Stimulated activated CD8-positive, alpha-beta memory T cell treated with anti-CD3 and anti-CD28 coated beads, Interleukin-15, amount 100 ng/mL, for 1 hour (primary cell): ENCODE measurements at places on chromosomes 5 and 9.

- no peak for DNase-seq
Measured at GRCh38 chr5:9165546-9165945, 380.3 kb downstream of the SEMA5A start.

DNA sequence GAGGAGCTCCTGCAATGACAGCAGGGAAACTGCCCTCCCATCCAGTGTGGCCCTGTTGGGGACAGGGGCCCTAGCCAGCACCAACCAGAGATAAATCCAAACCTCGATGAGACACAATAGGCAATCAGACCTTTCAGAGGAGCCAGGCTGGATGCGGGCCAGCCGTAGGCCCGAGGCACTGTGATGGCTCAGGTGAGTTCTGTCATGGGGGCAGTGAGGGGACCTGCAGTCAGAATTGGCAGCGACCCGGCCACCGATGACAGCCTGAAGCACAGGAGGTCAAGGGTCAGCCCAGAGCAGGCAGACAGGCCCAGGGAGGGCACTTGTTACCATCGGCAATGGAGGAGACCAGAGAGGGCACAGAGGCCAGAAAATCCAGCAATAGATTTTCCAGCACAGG is 90.8 kb downstream of the FRMD3 start:
- DNase-seq, result no peak

- DNase-seq, result no peak
Measured at GRCh38 chr9:84513979-84514378, 155.6 kb upstream of the NTRK2 start.

DNA sequence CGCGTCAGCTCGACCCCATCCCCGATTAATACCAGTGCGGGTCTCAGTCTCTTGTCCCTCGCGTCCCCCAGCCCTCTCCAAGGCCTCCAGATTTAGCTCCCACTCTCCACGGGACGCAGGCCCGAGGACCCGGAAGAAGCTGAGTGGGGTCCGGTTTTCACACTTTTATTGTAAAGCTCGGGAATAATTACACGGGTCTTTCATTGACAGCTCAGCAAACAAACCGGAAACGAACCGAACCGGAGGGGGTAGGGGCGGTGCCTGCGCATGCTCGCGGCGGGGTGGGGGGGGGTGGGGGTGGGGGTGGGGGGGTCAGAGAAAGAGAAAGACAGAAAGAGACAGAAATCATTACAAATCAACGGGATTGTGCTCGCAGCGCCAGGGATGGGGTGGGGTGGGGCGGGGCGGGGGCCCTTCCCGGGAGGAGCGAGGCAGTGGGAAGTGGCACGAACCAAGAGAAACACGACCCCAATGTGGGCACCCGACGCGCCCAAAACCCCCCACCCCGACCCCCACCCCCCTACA is 27.9 kb downstream of the PCDH1 start:
- no peak for DNase-seq

DNA sequence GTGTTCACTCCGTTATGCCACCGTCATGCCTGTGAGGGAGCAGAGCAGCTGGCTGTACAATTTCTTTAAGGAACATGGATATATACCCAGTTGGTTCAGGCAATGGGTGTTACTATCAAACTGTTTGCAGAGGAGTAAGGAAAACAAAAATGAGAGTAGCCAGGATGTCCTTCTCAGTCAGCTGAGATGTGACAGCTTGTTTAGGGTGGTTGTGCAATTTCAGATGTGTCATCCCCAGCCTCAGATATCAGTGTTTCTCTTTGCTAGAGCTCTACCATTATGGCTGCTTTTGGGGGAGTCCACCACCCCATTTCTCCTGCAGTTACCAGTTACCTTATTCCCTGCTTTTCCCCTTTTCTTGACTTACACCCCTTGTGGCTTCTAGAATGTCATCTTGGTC is 135.2 kb upstream of the SLC24A2 start:
- DNase-seq, result no peak

DNA sequence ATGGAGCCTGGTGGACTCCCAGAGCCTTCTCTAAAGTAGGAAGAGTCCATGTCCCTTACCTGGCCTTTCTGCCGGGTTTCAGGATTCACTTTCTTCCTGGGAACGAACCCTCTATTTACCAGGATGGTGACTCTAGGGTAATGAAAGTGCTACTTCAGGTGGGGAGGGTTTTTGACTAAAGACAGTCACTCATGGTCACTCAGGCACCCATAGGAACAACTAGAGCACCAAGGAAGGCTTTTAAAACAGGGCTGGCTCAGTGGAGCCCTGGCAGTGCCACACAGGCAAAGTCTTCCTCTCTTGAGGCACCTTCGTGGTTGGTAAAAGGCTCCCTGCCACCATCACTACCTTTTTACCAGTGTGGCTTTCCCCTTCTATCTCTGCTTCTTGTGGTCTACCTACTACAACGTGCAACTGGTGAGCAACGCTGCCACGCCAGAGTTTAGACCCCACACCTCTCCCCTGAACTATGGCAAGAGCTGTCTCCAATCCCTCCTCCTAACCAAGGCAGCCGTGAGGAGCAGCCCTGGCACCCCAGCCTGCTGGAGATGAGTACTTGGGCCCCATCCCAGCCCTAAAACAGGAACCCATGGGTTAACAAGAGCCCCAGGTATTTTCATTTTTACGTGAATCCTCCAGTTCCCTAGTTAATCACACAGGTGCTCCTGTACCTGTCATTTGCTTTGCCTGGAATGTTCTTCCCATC is 3.5 kb downstream of the SURF1 start:
- DNase-seq, result no peak

- DNase-seq, result no peak
Measured at GRCh38 chr9:12183321-12183720, 509.9 kb upstream of the TYRP1 start.

DNA sequence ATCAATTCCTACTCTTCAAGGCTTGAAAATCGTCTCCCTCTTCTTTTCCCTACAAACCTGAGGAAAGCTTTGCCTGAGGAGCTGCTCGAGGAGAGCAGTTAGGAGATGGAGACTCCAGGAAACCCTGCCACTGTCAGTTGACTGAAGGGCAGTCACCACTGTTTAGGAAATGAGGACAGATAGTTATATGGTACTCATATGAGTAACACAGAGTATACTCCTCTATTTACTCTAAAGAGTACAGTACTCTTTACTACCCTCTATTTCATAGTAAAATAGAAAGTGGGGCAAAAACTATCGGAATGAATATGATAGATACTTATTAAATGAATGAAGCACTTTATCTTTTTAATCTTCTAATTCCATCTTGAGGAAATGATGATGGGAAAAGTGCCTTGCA is 115.8 kb downstream of the MAPKAP1 start:
- no peak for DNase-seq

- DNase-seq, result no peak
Measured at GRCh38 chr5:158537366-158537765, 562.4 kb downstream of the EBF1 start.

DNA sequence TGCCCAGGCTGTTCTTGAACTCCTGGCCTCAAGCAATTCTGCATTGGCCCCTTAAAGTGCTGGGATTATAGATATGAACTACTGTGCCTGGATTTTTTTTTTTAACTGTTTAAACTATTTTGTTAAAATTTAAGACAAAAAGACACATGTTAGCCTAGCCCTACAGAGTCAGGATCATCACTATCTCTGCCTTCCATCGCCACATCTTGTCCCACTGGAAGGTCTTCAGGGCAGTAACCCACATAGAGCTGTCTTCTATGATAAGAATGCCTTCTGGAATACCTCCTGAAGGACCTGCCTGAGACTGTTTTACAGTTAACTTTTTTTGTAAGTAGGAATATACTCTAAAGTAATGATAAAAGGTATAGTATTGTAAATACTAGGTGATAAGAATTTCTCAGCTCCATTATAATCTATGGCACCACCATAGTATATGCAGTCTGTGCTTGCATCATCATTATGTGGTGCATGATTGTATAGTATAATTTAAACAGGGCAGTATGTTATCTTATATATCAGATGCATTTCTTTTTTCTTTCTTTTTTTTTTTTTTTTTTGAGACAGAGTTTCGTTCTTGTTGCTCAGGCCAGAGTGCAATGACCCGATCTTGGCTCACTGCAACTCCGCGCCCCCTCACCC is 52.7 kb downstream of the DENND4C start:
- no peak for DNase-seq

- no peak for DNase-seq
Measured at GRCh38 chr5:96404191-96404867, 28.7 kb downstream of the PCSK1 start.

GRCh38 chr9:135306699-135307098 is 172.9 kb upstream of the PPP1R26 start:
- DNase-seq, result no peak

- no peak for DNase-seq
Measured at GRCh38 chr9:79663878-79664277, 92.1 kb downstream of the TLE4 start.

DNA sequence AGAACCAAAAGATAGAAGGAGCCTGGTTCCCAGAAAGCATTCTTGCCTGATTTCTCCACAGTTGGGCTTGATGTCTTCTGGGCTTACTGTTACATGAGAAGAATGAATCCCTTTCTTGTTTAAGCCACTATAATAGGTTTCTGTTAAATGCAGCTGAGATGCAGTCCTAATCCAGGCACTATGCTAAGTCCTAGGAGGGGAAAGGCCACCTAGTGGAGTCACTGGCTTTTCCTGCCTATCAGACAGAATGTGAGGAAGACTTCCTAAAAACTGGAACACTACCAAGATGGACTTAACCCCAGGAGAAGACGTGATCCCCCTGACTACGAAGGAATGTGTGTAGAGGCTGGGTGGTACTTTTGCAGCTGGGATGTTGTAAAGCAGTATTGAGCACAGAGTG is 34.3 kb upstream of the FSD1L start:
- DNase-seq, result no peak

DNA sequence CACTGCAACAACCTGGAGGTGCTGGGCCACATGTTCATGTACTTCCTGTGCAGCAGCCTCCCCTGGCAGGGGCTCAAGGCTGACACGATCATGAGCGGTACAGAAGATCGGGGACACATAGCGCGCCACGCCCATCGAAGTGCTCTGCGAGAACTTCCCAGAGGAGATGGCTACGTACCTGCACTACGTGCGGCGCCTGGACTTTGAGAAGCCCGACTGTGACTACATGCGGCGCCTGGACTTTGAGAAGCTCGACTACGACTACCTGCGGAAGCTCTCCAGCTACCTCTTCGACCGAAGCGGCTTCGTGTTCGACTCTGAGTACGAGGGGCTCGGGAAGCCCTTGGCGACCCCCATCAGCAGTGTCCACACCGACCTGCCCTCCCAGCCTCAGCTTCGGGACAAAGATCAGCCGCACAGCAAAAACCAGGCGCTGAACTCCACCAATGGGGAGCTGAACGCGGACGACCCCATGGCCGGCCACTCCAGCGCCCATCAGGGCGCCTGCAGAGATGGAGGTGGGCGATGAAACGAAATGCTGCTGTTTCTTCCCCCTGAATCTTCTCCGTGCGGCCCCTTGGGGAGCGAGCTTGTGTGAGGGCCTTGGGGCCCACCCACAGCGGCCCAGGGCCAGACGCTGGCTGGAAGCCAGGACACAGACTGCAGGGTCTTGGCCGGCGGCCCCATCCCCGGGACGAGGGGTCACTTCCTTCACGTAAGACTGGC is 56.5 kb downstream of the JAK2 start:
- no peak for DNase-seq

DNA sequence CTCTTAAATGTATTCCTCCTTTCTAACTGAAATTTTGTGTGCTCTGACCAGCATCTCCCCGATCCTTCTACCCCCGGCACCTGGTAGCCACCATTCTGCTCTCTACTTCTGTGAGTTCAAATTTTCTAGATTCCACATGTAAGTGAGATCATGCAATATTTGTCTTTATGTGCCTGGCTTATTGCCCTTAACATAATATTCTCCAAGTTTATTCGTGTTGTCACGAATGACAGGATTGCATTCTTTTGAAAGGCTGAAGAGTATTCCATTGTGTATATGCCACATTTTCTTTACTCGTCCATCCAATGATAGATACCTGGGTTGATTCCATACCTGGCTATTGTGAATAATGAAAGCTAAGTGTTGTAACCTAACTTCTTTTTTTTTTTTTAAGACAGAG is 29.0 kb downstream of the FBXL7 start:
- DNase-seq, result no peak

GRCh38 chr9:89759572-89759971 is 154.8 kb downstream of the GADD45G start:
- DNase-seq, result no peak

DNA sequence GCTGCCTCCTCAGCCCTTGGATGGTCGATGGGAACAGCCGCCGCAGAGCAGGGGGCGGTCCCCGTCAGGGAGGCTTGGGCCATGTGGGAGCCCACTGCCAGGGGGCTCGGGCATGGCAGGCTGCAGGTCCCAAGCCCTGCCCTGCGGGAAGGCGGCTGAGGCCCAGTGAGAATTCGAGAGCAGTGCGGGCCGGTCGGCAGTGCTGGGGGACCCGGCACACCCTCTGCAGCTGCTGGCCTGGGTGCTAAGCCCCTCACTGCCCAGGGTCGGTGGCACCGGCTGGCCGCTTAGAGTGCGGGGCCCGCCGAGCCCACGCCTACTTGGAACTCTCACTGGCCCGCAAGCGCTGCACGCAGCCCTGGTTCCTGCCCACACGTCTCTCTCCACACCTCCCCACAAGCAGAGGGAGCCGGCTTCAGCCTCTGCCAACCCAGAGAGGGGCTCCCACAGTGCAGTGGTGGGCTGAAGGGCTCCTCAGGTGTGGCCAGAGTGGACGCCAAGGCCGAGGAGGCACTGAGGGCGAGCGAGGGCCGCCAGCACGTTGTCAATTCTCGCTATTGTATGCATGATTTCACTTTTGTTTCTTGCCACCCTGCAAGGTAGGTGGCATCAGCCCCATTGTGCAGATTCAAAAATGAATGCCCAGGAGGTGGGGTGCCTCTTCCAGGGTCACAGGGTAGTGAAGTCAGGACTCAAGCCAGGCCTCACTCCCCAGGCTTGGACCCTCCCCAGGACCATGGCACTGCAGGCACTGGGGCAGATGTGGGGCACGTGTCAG is 48.6 kb downstream of the COL15A1 start:
- no peak for DNase-seq

DNA sequence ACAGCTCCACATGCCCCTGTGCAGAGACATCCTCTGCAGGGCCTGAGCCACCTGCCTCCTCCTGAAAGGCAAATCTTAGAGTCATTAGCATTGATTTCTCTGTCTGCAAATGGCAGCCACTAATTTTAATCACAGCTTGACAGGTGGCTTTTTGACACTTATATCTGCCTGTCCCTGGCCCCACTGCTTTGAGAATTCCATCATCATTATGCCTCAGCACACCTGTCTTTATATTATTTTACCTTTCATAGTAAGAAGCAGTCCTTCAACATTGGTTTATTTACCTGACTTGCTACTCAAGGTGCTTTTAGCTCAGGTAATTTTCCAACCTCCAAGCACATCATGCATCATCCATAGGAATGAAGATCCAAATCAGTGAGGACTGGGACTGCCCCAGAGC is 451.3 kb downstream of the MTRR start:
- no peak for DNase-seq

GRCh38 chr5:157652377-157652692 is at the start of gene SOX30:
Gene SOX30, minus strand, starts transcription at chr5:157652438. Its CDS starts 360 bp downstream, at chr5:157652078.
- no peak for DNase-seq

DNA sequence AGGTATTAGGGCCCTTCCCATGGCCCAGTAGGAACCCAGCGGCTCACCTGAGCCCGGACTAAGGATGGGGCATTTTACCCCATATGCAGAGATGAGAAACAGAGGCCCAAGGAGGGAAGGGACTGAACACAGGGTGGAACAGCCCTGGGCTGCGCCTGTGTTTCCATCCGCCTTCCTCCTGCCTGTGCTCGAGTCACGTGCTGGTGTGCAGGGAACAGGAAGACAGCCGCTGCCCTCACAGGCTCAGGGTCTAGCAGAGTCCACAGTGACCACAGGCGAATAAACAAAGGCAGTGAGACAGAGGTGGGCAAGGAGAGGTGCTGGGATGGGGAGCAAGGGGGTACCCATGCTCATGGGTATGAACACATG is 129.4 kb downstream of the C9orf50 start:
- no peak for DNase-seq
